Upper lobe of left lung (tissue), 6 donors: ENCODE measurements at places on chromosomes 16 and 17. TPM values are rescaled to one million over a fixed set of nuclear protein-coding genes. Genes with fewer than 3 reads are reported as not detected.

The KCTD13 gene
- total RNA-seq: 24.1 TPM

The C17orf113 gene
- 1.1 TPM for total RNA-seq

The PERCC1 gene
- total RNA-seq: not detected

The CHAD gene
- total RNA-seq: 0.13 TPM

The ZNF598 gene
- 62.8 TPM for total RNA-seq

The SOST gene
- total RNA-seq: not detected

The SLC2A4 gene
- total RNA-seq: 1.1 TPM

The PSMB10 gene
- total RNA-seq: 49.3 TPM

The TERF2IP gene
- 58.2 TPM for total RNA-seq

The CETP gene
- total RNA-seq: 1.5 TPM

The AANAT gene
- total RNA-seq: not detected

The C1QTNF1 gene
- 14.4 TPM for total RNA-seq

The GCGR gene
- total RNA-seq: not detected

The AGRP gene
- total RNA-seq: not detected

The SEPTIN12 gene
- not detected for total RNA-seq

The SRSF2 gene
- total RNA-seq: 235 TPM
